Stimulated activated CD8-positive, alpha-beta memory T cell treated with anti-CD3 and anti-CD28 coated beads, Interleukin-2, amount 100 ng/mL, for 1 hour (primary cell): ENCODE measurements at places on chromosomes 2 and 18.
A peak's percentile ranks its signal among the peaks of the same experiment; 100 is the strongest.

DNA sequence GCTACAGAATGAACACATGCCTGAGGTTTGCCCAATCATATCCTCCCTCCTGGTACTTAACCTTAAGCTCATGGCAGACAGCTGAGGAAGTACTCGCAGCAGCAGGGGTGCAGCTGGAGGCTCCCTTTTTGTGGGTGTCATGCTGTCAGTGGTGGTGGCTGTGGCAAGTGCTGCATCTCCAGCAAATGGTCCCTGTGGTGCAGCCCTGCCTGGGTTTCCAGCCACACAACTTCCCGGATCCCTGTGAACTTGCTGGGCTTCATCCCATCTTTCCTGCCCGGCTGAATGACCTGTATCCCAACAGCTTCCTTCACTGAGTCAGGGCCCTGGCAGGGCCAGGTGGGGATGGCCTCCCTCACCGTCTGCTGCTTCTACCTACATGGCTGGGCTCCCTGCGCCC lies 5.0 kb downstream of the TMEM185B start:
- no peak for DNase-seq

DNA sequence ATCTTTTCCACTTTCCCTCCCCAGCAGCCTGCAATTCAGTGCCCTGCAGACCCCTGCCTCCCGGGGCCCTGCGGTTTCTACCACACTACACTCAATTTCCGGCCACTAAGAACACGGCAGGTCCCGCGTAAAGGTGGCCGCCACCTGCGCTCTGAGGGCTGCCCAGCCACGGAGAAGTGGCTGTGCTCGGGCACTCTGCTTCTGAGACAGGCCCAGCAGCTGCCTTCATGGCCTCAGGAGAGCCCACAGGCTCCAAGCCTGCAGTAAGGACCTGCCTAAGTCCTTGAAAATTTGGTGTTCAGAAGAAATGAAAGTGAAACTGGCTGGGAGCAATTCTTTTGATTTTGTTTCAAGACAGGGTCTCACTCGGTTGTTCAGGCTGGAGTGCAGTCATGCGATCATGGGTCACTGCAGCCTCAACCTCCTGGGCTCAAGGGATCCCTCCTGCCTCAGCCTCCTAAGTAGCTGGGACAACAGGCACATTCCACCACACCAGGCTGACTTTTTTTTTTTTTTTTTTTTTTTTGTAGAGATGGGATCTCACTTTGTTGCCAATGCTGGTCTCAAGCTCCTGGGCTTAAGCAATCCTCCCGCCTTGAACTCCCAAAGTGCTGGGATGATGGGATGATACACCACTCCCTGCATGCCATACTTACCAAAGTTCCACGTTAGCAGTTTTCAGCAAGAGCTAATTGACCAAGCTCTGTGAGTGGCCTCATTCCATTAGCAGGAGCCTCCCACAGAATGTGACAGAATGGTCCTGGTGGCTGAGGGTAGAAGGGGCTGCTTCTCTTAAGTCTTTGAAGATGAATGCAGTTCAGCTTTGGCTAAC lies 14.6 kb upstream of the ALPP start:
- DNase-seq, result no peak

- DNase-seq, result no peak
Measured at GRCh38 chr2:202172439-202173211, 65.8 kb downstream of the SUMO1 start.

- no peak for DNase-seq
Measured at GRCh38 chr2:222239091-222239490, 59.7 kb downstream of the PAX3 start.

- no peak for DNase-seq
Measured at GRCh38 chr18:55189972-55190371, 230.7 kb upstream of the CCDC68 start.

GRCh38 chr18:8620845-8621244 lies 11.6 kb downstream of the RAB12 start:
- no peak for DNase-seq

DNA sequence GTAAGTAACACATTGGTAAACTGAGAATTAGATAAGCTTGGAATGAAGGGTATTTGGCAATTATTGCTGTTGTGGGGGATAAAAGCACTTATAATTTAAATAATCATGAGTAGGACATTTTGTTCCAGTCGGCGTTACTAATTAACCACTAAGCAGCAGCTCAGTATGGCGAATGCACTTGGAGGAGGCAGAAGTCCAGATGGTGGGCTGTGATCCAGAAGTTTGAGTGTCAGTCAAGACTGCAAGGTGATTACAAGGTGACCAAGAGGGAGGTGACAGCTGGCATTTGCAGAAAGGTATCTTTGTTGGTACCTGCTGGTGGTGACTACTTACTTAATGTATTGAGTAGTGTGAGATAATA lies 643.6 kb upstream of the FAM98A start:
- DNase-seq, result no peak

DNA sequence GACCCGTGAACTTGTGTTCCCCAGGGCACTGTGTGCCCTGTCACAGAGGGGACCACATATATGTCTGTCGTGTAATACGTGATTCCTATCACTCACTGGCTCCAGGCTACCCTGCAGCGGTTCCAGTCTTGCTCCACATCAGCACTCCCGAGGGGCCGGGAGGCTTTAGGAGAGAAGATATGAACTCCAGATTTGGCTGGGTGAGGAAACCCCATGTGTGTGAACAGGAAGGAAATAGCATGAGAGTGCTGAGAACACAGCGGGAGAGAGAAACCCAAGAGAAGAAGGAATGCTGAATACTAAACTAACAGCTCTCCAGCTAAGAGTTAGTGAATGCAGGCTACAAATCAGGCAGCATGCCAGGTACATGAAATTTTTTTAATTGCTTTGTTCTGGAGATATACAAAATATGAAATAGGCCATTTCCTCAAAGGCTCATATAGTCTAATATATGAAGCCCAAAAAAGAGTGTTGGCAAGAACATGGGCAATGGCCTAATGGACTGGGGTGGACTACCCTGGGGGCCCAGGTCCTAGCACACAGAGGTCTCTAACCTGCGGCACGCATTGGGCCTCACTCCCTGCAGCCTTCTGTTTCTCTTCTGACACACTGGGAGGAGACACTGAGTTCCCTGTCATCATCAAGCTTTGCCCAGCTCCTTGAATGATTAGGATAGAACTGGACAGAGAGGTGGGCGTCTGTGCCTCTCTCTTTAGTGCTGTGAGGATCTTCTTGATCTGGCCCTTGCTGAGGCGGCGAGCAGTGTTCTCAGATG lies 372.8 kb upstream of the RAB6C start:
- no peak for DNase-seq

DNA sequence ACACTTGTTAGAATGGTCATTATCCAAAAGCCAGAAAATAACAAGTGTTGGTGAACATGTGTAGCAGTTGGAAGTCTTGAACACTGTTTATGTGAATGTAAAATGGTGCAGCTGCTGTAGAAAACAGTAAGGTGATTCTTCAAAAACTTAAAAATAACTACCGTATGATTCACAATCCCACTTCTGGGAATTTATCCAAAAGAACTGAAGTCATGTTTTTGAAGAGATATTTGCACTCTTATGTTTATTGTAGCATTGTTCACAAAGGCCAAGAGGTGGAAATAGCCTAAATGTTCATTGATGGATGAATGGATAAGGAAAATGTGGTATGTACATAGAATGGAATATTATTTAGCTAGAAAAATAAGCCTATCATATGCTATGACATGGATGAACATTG lies 6.3 kb upstream of the SPP2 start:
- DNase-seq, result no peak

- DNase-seq, result no peak
Measured at GRCh38 chr2:24704692-24705091, 88.5 kb downstream of the PTRHD1 start.

DNA sequence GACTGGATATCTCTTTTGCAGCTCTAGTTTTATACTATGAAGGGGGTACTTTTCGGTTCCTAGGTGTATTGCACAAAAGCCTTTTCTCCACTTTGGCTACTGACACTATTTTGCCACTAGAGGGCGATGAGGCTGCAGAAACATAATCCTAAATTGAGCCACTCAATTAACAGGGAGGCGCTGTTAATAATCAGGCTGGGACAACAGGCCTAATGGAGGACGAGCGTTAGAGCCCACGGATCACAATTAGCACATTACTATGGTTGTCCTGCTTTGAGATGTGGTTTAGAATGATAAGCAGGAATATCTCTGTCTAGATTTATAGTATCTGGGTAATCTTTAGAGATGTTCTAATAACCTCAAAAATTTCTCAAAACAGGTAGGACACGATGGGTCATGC lies 62.2 kb upstream of the PMAIP1 start:
- peak; percentile 18 for DNase-seq

- DNase-seq, result no peak
Measured at GRCh38 chr2:227939271-227940027, 68.0 kb downstream of the DAW1 start.

DNA sequence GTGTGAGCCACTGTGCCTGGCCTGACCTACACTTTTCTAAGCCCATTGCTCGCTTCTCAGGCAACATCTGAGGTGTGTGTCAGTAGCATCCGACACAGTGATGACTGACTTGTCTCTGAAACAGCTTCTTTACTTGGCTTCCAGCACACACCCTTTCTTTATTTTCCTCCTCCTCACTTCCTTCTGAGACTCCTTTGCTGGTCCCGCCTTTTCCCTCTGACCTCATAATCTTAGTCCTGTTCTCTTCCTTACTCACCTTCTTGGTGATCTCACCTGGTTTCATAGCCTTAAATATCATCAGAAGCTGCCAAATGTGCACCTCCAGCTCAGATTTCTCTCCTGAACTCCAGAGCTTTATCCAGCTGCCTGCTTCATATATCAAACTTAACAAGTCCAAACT lies 66.6 kb upstream of the PELI1 start:
- DNase-seq, result no peak

DNA sequence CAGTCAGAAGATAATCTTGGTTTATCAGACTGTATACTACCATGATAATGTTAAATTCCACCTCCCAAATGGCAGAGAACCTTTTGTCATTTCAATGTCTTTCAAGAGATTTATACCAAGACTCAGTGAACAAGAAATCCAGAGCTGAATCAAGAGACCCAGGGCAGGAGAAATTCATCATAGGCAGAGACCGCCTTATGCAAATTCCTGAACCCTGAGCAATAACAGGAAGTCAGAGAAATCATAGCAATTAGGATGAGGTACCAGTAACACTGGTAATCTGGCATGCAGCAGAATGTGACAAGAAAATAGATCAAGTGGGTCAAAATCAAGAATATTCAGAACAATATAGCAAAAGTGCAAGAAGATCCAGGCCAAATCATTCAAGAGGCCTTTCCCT lies 412.4 kb upstream of the LRATD1 start:
- no peak for DNase-seq

DNA sequence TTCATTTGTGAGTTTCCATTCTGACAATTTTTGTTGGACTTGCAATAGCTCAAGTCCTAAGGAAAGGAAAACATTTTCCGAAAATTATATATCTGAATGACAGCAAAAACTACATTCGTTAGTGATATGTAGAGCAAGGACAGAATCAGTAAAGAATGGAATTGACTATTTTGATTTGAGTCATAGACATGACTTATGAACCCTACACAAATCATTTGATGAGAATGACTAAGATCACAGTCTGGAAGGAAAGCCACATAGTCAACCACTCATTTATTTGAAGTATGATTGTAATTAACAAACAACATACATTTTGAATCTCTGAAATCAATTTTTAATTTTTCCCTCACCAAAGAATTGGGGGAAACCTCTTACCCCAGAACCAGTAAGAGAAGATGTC lies 231.6 kb upstream of the CRIM1 start:
- no peak for DNase-seq

GRCh38 chr2:148812306-148812705 lies 62.7 kb upstream of the KIF5C start:
- DNase-seq, result no peak

- no peak for DNase-seq
Measured at GRCh38 chr2:97267411-97268074, 154.6 kb downstream of the ANKRD36 start.

GRCh38 chr18:79818036-79818435 lies 20.3 kb downstream of the KCNG2 start:
- no peak for DNase-seq

- DNase-seq, result no peak
Measured at GRCh38 chr2:127735537-127736399, 34.5 kb downstream of the SFT2D3 start.

- no peak for DNase-seq
Measured at GRCh38 chr18:69261406-69261805, 139.3 kb upstream of the DOK6 start.

DNA sequence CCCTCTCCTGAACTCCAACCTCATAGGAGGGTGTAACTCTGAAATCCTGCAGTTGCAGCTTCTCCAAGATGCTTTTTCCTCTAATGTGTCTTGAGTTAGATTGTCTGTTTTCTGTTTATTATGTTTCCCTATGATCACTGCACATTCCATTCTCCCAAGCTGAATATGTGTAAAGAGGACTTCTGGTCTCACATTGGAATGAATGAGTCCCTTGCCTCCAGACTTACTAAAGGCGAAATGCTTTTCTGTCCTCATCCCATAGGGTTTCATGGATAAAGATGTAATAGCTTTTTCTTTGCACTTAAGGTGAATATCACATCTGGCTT lies 35.5 kb upstream of the CYP27A1 start:
- DNase-seq, result no peak

DNA sequence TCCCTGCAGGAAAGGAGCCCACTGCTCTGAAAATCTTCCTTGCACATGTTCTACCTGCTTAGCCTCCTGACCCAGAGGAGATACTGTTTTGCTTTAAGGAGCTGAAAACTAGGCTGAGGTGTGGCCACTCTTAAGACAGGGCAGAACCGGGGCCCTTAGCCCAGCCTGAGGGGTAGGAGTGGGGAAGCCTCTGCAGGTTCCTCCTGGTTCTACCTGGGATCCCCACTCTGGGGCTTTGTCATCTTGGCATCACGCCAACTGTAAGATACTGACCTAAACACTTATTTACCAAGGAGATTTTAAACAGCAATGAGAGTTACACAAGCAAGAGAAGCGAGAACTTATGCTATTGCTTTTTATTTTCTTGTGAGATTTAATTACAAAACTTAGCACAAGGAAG lies 86.9 kb downstream of the KCTD1 start:
- DNase-seq, result no peak

DNA sequence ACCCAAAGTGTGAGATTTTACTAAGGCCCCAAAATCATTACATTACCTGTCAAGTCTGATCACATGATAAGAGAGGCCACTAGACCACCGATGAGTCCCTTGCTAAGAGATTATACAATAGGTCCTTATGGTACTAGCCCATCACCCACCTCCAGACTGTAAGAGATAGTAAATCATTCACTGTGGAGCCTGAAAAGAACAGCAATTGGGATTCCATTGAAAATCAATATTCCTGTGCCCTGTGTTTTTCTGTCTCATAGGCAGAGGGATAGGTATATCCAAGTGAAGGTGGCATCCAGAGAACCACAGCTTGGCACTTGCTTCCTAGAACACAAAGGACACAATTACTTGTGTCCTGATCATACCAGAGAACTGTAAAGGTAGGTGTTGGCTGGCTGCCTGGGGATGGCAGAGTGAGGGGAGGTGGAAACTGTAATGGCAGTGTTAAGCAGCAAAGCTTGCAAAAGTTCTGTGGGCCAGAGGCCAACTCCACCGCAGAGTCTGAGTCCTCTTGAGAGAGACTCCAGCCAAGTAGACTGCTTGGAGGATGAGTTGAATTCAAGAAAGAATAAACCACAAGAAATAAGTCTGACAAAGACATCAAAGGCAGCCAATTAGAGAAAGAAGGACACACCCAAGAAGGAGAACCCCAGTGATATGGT lies 102.0 kb upstream of the PIEZO2 start:
- no peak for DNase-seq
